OCI-LY7 (cell line): ENCODE measurements at places on chromosomes 3 and 15. TPM values are rescaled to one million over a fixed set of nuclear protein-coding genes. Genes with fewer than 3 reads are reported as not detected.

GRCh38 chr15:23647421-23648370, at the start of gene MAGEL2:
Gene MAGEL2, minus strand, starts transcription at chr15:23647867. Its CDS starts 125 bp downstream, at chr15:23647742.
- no peak for DNase-seq

- DNase-seq, result no peak
Observed at GRCh38 chr3:61283876-61284275, 32.6 kb upstream of the FHIT start.

GRCh38 chr15:96774216-96774615, 443.7 kb downstream of the NR2F2 start:
- DNase-seq, result no peak

DNA sequence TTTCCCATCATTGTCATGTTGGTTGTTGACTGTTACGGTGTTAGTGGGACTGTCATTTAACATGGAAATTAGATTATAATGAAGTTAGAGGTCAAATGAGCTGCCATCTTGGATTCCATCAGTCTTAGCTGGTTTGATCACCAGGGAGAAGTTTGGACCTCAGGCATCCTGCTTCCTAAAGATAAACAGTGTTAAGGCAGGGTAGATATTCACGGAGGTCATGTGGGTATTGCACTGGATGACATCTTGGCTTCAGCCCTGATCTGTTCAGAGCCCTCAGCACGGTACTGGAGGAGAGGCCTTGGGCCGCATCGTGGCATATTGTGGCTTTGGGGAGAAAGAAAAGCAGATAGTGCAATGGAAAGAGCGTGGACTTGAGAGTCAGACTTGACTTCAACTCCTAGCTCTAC, 11.1 kb upstream of the MUC20 start:
- no peak for DNase-seq

PCOLCE2 gene
- total RNA-seq, result not detected in 2 replicates

LAMB2 gene
- total RNA-seq, result not detected in 2 replicates

TM6SF1 gene
- total RNA-seq, result 28.7 and 37.6 TPM in 2 replicates

PRSS50 gene
- total RNA-seq, result not detected in 2 replicates
